ENCODE measurements at places on chromosomes 5 and 9.

GRCh38 chr5:7329141-7329540 is 66.8 kb upstream of the ADCY2 start:
- DNase-seq, result no peak

DNA sequence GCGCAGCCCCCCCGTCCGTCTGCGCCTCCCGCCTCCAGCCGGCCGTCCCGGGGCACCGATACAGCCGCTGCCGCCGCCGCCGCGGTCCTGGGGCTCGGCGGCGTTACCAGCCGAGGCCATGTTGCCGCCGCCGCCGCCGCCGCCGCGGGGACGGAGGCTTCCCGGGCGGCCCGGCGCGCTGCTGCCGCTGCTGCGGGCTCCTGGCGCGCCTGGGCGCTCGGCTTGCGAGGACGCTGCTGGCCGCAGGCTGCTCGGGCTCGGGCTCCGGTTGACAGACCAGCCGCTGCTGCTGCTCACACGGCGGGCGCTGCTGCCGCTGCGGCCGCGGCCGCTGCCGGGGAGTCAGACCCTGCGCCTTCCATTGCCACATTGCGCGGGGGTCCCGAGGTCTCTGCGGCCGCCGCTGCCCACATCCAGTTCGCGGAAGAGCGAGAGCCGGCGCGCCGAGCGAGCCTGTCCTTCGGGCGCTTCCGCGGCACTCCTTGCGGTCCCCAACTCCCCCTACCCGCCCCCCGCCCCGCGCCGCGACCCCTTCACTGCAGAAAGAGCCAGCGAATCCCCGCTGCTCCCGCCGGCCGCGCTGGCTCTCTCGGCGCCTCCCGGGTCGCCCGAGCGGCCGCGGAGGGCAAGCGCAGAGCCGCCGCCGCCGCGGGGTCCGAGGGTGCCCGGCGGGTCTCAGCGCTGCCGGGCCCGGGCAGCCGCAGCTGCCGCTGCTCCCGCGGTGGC is 8.4 kb downstream of the PTCH1 start:
- DNase-seq, result no peak

GRCh38 chr9:99362321-99362720 is 140.2 kb downstream of the SEC61B start:
- no peak for DNase-seq

GRCh38 chr9:133604214-133604613 is 5.0 kb downstream of the FAM163B start:
- no peak for DNase-seq

- no peak for DNase-seq
Observed at GRCh38 chr9:130263601-130264413, 1.8 kb upstream of the HMCN2 start.

DNA sequence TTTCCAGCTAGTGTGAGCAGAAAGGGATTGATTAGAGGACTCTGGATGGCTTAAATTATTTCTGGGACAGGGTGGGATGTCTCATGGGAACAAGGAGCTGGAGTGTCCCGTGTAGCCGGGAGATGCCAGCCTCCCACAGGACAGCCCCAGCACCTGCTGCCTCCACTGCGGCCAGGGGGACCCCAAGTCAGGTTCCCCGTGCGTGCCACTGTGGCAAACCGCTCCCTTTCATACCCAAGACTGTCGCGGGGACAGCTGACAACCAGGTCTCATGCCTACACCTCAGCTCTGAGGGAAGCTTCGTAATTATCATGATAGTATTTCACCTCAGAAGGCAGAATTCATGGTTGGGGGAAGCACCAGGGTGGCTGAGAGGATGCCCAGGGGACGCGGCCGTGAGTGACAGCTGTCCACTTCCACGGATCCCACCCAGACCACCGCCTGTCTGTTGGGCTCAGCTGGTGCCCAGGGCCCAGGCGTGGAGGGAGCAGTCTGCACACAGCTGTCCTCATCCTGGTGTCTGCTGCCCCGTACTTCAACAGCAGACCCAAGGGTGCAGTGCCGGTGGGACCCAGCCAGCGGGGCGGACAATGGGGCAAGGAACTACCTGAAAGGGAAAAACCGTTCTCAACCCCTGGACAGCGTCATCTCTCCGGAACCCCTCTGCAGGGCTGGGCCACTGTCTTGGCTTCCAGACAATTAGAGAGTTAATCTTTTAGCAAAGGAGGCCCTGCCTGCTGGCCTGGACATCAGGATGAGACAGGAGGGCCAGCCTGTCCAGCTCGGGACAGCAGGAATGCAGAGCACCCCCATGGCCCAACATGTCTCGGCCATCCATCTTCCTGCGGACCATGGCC is 166.9 kb downstream of the OLFM1 start:
- DNase-seq, result no peak

DNA sequence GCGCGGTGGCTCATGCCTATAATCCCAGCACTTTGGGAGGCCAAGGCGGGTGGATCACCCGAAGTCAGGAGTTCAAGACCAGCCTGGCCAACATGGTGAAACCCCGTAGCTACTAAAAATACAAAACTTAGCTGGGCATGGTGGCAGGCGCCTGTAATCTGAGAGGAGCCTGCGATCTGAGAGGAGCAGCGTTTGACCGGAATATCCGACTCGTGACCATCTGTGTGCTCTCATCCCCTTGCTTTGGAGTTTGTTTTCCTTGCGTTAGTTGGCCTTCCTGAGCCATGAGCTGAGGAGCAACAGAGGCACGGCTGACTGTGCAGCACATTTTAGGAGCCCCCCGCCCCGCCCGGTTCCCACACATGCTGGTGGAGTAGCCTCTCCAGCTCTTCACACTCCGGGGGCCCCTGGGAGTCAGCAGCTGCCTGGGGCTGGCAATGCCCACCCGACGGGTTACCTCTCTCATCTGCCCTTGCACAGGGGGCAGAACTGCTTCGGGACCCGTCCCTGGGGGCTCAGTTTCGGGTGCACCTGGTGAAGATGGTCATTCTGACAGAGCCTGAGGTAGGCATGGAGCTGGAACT is 3.0 kb downstream of the ADAMTS13 start:
- DNase-seq, result no peak

- no peak for DNase-seq
Observed at GRCh38 chr9:84659313-84659712, 10.2 kb upstream of the NTRK2 start.

All from stimulated activated CD4-positive, alpha-beta T cell treated with anti-CD3 and anti-CD28 coated beads, Interleukin-4, amount 100 ng/mL, for 4 hours (primary cell).